Stimulated activated CD4-positive, alpha-beta T cell treated with anti-CD3 and anti-CD28 coated beads, Interleukin-4, amount 100 ng/mL, for 24 hours (primary cell): ENCODE measurements at places on chromosomes 13 and 19.

DNA sequence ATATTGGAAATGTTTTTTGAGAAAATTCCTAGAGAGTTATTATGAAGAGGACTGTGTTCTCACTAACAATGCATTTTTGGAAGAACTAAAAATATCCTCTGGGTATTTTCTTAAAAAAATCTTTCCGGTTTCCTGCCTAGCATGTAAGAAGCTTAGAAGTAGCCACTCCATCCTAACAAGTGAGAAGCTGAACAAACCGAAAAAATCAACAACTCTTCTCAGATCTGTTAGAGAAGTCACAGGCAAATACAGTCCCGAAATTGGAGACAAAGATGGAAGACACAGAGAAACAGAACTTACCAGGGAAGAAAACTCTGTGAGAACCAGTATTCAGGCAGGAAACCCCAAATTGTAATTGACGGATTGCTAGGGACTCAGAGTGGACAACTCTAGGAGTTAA, 173.0 kb downstream of the KLF12 start:
- no peak for DNase-seq

- DNase-seq, result no peak
These were observed 50.5 kb downstream of the PDS5B start for GRCh38 chr13:32636711-32637110.

GRCh38 chr13:45928176-45928575, 76.6 kb upstream of the SIAH3 start:
- DNase-seq, result no peak

- DNase-seq, result no peak
These were observed 847.2 kb upstream of the GPC6 start for GRCh38 chr13:92379371-92379770.
